ENCODE measurements at places on chromosomes 6 and 20. TPM values are rescaled to one million over a fixed set of nuclear protein-coding genes. Genes with fewer than 3 reads are reported as not detected.

GRCh38 chr20:63328026-63328700 lies 33.0 kb downstream of the CHRNA4 start:
- DNase-seq: no peak

- DNase-seq: no peak
Observed at GRCh38 chr6:111992851-111993250, 61.1 kb upstream of the CCN6 start.

DNA sequence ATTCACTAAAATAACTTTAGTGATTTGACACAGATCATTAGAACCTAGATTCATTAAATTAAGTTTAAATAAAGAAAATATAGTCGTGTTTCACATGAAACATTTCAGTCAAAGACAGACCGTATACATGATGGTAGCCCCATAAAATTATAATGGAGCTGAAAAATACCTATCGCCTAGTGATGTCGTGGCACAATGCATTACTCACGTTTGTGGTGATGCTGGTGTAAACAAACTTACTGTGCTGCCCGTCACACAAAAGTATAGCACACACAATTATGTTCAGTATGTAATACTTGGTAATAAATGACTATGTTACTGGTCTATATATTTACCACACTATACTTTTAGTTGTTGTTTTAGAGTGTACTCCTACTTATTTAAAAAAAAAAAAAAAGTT lies 17.3 kb downstream of the DST start:
- DNase-seq: no peak

DNA sequence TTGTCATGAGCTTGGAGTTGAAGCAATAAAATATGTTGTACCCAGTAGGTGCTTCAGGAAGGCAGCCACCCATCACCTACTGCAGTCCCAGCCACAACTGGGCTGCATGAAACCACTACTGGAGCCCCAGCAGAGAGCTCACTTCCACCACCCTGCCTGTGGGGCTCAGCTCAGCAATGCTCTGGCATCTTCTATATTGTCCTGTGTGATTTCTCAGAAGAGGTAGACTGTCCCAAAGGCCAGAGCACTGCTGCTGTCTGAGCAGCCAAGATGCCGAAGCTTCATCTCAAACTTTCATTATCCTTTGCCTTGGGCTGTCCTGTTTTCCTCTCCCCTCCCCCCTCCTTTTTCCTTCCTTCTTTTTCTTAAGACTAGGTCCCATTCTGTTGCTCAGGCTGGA lies 126.9 kb downstream of the DHX35 start:
- DNase-seq: no peak

GRCh38 chr6:13308332-13308731 lies 20.0 kb downstream of the TBC1D7 start:
- no peak for DNase-seq

- DNase-seq: no peak
Observed at GRCh38 chr6:20533746-20534294, 437 bp upstream of the CDKAL1 start.

DNA sequence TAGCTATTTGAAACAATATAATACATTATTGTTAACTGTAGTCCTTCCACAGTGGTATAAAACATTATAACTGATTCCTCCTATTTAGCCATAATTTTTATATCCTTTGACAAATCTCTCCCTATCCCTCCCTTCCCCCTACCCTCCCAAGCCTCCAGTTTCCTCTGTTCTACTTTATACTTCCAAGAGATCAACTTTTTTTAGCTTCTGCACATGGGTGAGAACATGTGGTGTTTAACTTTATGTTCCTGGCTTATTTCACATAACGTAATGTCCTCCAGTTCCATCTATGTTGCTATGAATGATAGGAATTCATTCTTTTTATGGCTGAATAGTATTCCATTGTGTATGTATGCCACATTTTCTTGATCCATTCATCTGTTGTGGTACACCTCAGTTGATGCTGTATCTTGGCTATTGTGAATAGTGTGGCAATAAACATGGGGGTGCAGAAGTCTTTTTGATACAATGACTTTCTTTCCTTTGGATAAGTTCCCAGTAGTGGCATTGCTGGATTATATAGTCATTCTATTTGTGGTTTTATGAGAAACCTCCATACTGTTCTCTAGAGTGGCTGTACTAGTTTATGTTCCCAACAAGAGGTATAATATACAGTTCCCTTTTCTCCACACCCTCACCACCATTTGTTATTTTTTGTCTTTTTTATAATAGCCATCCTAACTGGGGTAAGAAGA lies 205.0 kb downstream of the KCNQ5 start:
- no peak for DNase-seq

DNA sequence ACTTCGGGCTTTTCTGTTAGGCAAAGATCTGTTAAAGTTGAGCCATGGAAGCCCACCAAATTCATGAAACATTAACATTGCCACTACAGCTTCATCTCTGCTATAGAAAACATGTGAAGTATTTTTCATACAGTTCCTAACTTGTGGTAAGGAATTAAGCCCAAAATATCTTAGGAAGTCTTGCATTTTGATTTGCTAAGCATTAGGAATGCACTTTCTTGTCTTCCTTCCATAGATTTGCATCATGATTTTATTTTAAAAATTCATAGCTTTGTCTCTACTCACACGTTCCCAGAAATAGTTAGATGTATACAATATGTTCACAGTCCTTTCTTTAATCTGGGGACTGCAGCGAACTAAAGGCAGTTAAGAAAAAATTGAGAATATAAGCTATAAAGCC lies 325.6 kb downstream of the CENPW start:
- no peak for DNase-seq

DNA sequence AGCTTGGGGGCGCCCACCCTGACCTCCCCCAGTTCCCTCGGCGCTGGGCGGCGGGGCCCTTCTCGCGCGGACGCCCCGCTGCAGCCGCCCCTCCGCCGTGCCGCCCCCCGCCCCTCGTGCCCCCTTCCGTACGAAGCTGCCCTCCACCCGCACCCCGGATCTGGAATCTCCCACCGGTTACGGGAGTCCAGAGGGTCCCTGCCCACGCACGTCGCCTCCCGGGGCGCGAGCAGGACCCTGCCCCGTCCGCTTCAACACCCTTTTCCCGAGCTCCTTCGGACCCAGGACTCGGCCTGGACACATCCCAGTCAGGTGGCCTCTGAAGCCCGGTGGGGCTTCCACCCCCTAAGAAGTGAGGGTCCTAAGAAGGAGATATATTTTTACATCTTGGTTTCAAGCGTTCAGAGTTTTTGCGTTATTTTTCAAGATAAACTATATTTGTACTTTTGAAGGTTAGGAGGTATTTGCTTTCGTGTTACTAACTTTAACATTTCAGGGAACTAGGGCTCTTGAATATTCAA lies 506 bp downstream of the ARFGAP1 start:
- DNase-seq: no peak

GRCh38 chr6:134373282-134373922 lies 55.5 kb upstream of the SGK1 start:
- no peak for DNase-seq

SLC35F1 gene
- polyA plus RNA-seq: 3.5 TPM

BPIFB4 gene
- not detected for polyA plus RNA-seq

CRISP2 gene
- polyA plus RNA-seq: 0.10 TPM

HFE gene
- polyA plus RNA-seq: 8.8 TPM

TTLL9 gene
- polyA plus RNA-seq: 2.3 TPM

CCN6 gene
- 3.1 TPM for polyA plus RNA-seq

PHACTR1 gene
- 10.9 TPM for polyA plus RNA-seq

FAM120B gene
- polyA plus RNA-seq: 40.2 TPM

FARS2 gene
- 23.0 TPM for polyA plus RNA-seq

ZNF311 gene
- 7.6 TPM for polyA plus RNA-seq

BFSP1 gene
- 3.5 TPM for polyA plus RNA-seq

TMEM151B gene
- 1.4 TPM for polyA plus RNA-seq

GLYATL3 gene
- polyA plus RNA-seq: not detected
